ENCODE measurements at places on chromosomes 2 and 18.

DNA sequence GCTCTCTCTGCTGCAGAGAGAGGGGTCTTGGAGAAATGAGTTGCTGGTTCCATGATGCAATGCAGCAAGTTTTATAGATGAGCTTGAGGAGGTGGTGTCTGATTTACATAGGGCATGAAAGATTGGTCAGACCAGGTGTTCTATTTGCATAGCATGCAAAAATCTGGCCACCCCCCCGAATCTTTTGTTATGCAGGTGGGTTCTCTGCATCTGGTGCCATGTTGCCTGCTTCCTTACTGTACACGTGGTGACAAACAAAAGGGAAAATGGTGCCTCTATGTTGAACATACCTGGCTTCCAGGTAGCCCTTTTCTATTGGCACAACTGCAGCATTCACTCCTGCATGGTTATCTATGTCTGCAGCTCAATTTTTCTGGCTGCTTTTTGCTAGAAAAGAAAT is 169.4 kb downstream of the GALNT1 start:
- DNase-seq = no peak

- no peak for DNase-seq
Measured at GRCh38 chr18:32173654-32174053, 16.2 kb upstream of the MEP1B start.

GRCh38 chr2:70388128-70388527 is 86.3 kb upstream of the FAM136A start:
- DNase-seq = no peak

GRCh38 chr2:163669506-163669905 is 66.3 kb downstream of the FIGN start:
- DNase-seq = no peak

- DNase-seq = peak; percentile 58
Measured at GRCh38 chr2:102442967-102443828, 20.2 kb downstream of the IL18RAP start.

- no peak for DNase-seq
Measured at GRCh38 chr2:216696321-216696720, 972 bp upstream of the IGFBP5 start.

GRCh38 chr2:182667315-182667695 is 48.8 kb upstream of the DNAJC10 start:
- no peak for DNase-seq

GRCh38 chr2:224453892-224454291 is 52.0 kb upstream of the FAM124B start:
- DNase-seq = no peak

DNA sequence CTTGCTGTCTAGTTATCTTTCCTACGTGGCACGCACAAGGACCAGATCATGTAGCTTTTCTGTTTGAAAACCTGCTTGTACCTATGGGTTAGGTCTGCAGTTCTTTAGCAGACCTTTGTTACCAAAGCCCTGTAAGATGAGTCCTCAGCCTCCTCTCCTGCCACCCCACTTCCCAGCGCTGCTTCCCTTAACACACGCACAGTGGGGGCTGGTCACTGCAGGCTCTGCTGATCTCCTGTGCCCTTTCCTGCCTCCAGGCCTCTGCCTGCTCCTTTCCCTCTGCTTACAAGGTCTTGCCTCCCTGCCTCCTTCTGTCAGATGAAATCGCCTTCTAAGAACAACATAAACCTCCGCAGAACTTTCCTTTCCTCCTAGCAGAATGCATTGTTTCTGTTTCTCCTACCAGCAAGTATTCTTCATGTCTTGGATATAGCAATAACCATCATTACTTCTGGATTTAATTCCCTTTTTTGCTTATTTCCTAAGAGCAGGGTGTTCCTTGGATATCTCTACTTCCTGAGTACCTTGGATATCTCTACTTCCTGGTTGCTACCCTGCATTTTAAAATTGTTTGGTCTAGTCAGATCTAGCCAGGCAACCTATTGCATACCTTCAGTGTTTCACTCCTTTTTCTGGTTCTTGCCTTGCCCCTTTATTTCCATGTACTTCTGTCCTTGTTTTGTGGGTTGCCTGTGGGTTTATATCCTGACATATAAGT is 159.6 kb upstream of the ALPP start:
- DNase-seq = no peak

DNA sequence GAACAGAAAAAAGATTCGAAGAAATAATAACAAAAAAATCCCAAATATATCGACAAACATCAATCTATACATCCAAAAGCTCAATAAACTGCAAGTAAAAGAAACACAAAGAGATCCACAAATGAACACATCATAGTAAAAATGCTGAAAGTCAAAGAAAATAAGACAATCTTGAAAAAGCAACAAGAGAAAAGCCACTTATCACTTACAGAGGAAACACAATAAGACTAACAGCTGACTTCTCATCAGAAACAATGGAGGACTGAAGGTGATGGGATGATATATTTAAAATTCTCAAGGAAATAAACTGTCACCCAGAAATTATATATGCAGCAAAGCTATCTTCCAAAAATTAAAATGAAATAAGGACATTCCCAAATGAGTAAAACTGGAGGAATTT is 140.3 kb downstream of the NDUFA10 start:
- no peak for DNase-seq

- DNase-seq = no peak
Measured at GRCh38 chr2:40403233-40403836, 48.6 kb downstream of the SLC8A1 start.

DNA sequence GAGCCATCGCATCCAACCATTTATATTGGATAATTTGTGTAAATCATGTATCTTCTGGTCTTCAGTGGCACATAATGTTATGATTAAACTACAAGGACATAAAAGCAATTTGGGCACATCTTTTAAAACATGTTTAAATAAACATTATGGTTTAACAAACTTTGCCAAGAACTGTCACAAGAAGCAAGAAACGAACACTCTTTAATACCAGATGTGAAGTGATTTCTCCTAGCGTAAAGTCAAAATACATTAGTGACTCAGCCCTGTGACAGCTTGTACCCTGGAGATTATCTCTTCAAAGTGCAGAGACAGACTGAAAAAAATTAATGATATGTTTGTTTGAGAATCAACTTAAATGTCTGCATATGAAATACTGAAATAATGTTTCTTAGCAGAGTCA is 39.9 kb downstream of the DSEL start:
- DNase-seq = no peak

DNA sequence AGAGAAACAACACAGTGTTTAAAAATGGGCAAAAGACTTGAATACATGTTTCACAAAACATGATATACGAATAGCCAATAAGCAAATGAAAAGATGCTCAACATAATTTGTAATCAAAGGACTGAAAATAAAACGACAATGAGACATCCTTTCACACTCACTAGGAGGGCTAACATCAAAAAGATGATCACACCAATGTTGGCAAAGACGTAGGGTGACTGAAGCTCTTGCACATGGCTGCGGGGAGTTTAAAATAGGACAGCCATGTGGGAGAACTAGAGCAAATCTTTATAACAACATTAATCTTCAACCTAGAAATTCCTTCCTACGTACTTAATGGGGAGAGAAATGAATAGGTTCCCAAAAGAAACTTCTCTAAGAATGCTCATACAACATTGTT is 19.2 kb upstream of the SEH1L start:
- DNase-seq = no peak

DNA sequence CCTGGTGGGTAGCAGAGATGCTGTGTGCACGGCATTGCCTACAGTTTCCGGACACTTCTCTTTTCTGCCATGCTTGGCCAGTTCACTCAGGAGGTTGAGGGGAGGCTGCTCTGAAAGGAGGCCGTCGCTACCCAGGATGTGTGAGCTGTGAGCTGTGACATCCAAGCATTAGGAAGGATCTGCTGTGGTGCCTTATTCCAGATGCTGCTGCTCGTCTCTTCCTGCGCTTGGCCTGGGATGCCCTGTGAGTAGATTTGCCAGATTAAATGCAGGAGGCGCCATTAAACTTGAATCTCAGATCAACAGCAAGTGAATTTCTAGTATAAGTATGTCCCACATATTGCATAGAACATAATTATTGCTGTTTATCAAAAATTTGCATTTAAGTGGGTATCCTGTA is 124.2 kb upstream of the SIX3 start:
- no peak for DNase-seq

GRCh38 chr18:71209944-71210343 is 921.1 kb downstream of the SOCS6 start:
- no peak for DNase-seq

DNA sequence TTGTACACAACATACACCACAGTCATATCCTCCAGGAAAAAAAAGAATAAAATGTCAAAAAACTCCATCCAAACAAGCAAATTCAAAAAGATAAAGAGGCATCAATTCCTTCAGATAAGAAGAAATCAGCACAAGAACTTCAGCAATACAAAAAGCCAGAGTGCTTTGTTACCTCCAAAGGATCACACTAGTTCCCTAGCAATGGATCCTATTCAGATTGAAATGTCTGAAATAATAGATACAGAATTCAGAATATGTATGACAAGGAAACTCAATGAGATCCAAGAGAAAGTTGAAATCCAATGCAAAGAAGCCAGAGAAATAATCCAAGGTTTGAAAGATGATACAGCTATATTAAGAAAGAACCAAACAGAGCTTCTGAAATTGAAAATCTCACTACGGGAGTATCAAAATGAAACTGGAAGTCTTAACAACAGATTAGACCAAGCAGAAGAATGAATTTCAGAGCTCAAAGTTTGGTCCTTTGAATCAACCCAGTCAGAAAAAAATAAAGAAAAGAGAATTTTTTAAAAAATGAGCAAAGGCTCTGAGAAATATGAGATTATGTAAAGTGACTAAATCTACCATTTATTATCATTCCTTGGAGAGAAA is 80.6 kb downstream of the TRABD2A start:
- DNase-seq = no peak

DNA sequence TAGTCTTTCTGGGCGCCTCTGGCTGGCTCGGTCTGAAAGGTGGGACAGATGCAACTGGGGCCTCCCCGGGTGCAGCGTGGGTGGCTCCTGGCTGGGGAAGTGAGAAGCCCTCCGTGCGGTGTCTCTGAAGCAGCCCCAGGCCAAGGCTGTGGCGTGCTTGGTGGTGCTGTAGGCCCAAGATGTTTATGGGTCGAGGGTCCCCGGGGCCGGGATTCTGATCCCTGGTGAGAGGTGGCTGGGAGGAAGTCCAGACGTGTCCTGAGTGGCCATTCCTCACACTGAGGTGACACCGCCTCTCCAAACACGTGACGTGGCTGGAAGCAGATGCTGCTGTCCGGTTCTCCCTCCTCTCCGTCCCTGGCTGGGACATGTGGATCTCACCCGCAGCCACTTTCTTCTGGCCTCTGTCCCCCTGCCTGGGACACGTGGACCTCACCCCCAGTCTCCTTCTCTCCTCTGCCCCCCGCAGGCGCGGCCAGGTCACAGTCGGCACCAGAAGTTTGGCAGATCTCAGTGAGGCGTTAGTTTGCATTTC is 12.6 kb downstream of the RTP5 start:
- DNase-seq = peak; percentile 83

- no peak for DNase-seq
Measured at GRCh38 chr2:134866498-134867099, 28.2 kb downstream of the ACMSD start.

DNA sequence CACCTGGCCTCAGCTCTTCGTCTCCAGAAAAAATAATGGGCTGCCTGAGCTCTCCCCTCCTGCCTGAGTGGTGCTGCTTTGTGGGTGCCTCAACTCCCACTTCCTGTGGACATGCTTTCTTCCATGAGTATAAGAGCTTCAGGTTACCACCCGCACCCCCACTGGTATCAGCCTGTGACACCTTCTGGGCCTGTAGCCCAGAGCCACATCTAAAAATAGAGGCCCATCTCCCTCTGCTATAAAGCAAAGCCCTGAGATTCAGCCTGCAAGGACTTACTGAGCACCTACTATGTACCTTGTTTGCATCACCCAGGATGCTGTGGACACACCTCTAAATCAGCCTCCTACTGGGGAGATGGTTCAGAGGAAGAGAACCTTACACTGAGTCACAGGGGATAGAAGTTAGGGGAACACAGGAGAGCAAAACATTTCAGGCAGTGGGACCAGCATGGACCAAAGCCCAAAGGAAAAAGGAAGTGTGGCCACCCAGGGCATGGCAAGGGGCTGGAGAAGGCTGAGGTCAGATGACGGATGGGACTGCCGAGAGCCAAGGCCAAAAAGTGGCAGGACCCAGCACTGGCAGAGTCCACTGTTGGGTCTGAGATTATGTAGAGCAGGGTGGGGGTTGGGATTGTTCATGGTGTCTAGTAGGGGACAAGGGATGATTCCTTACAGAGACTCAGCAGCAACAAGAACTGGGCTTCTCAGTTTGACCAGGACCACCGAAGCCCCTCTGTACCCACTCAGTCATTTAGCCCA is 123.7 kb upstream of the PPP1CB start:
- DNase-seq = no peak

DNA sequence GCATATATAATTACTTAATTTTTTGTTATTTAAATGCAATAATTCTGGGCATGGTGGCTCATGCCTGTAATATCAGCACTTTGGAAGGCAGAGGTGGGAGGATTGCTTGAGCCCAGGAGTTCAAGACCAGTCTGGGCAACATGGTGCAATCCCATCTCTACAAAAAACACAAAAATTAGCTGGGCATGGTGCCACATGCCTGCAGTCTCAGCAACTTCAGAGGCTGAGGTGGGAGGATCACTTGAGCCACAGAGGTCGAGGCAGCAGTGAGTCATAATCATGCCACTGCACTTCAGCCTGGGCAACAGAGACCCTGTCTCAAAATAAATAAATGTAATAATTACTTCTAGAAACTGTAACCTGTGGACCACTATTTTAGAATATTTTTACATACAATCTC is 21.5 kb upstream of the TMEM87B start:
- no peak for DNase-seq

GRCh38 chr2:217117523-217117922 is 257.7 kb upstream of the TNP1 start:
- DNase-seq = no peak

- no peak for DNase-seq
Measured at GRCh38 chr18:7980136-7980535, 413.0 kb downstream of the PTPRM start.

DNA sequence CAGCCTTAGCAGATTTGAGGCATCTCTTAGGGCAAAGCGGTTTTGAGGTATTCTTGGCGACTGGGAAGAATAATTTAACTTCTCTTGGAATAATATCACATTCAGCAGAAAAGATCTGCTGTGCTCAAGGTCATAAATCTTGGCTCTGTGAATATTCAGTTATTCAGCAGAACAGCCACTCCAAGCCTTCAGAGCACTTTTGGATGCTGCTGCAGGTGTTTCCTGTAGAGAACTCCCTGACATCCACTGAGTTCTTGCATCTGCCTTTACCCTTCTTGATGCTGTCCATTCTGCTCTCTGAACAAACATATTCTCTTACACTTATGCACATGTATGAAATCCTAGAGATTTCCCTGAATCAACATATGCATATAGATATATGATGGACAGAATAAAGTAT is 390.3 kb downstream of the NRXN1 start:
- no peak for DNase-seq

GRCh38 chr18:48934723-48935432 is 15.9 kb downstream of the SMAD7 start:
- no peak for DNase-seq

Data from stimulated activated CD4-positive, alpha-beta T cell treated with anti-CD3 and anti-CD28 coated beads, Interleukin-15, amount 100 ng/mL, for 24 hours (primary cell).